ENCODE measurements at places on chromosomes 2 and 18. TPM values are rescaled to one million over a fixed set of nuclear protein-coding genes. Genes with fewer than 3 reads are reported as not detected.

DNA sequence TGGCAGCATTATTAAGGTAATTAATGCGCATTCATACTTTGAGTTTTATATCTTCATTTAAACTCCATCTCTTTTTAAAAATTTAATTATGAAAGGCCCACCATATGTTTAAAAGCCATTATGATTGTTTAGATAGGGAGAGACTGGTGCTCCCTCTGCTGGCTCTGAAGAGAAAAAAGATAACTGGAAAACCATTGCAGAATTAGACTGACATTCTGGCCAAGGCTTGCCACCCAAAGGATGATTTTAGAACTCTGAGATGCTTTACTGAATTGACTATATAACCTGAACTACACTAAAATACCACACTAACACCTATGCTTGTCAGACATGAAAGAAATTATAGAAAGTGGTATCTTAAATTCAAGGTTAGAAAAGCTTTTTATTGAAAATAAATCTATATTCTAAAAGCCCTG, 127.6 kb upstream of the SPOPL start:
- no peaks in the 10 kb centered on the region for H3K4me1 ChIP-seq
- no peak overlapping the region for H3K27ac ChIP-seq
- no peaks in the 10 kb centered on the region for H3K27me3 ChIP-seq
- no peak overlapping the region for H3K4me3 ChIP-seq

DNA sequence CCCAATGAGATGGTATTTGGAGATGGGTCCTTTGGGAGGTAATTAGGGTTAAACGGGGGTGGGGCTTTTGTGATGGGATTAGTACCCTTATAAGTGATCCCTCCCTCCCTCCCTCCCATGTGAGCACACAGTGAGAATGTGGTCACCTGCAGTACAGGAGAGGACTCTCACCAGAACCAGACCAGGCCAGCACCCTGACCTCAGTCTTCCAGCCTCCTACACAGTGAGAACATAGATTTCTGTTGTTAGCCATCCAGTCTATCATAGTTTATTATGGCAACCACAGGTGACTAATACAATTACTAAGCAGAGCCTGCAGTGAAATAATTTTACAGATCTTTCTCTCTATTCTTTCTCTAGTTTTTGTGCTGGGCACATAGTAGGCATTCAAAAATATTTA, 137.7 kb upstream of the PKDCC start:
- peaks cover 11% of the 10 kb centered on the region for H3K27me3 ChIP-seq
- H3K36me3 ChIP-seq: no peaks in the 10 kb centered on the region
- H3K4me1 ChIP-seq: peaks cover 7% of the 10 kb centered on the region
- no peak overlapping the region for H3K4me3 ChIP-seq

DNA sequence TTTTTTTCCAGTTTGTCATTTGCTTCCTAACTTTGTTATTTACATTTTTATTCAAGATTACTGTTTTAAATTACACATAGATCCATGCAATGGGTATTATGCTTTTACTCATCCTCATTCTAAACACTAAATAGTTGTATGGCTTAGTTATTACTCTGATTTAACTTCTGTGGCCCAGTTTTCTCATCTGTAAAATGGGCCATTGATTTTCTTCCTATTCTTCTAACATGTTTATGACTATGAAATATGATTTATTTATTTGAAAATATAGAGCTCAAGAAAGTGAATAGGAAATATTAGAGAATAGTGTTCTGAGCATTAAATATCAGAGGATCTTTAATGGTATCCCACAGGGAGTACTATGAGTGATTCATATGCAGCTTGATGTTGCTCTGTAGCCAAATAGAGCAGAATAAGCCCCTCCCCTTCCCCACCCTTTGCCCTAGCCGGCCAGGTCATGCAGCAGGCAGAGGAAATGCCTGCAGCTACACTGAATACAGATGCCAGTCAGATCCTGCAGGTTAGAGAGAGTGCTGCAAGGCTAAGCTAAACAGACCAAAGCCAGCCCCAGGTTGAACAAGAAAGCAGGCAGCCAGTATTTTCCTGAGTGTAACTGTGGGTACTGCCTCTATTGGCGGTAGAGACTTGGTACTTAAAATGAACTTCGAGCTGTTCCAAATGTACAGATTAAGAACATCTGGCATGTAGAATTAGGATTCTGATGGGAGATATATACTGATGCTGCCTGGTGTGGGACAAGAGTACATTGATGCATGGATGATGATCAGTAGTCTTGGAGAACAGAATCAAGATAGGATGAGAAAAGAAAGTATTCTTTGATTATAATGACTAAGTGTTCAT, 11.7 kb upstream of the ACYP2 start:
- peak overlapping the region; percentile 10 for H3K27ac ChIP-seq
- H3K27me3 ChIP-seq: no peaks in the 10 kb centered on the region
- H3K4me3 ChIP-seq: peak overlapping the region; percentile 10
- no peaks in the 10 kb centered on the region for H3K36me3 ChIP-seq
- DNase-seq: peak; percentile 34

GRCh38 chr2:86022661-86023365, 82.9 kb downstream of the POLR1A start:
- DNase-seq: no peak
- H3K27ac ChIP-seq: no peak overlapping the region
- H3K27me3 ChIP-seq: no peaks in the 10 kb centered on the region
- peaks cover 6% of the 10 kb centered on the region for H3K4me1 ChIP-seq
- H3K4me3 ChIP-seq: no peak overlapping the region

The LINC00305 gene
- not detected for total RNA-seq

DNA sequence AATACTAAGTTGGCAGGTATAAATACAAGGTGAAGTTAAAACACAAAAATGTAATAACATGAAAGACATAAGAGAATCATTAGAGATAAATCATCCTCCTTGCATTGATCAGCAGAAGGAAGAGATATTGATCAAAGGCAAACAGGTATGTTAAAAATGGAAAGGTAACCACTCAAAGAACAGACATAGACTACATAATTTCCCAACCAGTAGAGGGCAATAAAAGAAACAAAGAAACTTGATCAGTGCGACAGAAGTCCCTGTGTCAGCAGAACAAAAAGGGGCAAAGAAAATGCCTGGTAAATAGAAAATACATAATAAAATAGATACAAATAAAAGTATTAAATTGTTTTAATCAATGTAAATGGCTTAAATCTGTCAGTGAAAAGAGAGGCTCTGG, 53.6 kb downstream of the FAM228A start:
- DNase-seq: no peak
- H3K27me3 ChIP-seq: no peaks in the 10 kb centered on the region
- H3K27ac ChIP-seq: no peak overlapping the region

The FIGN gene
- total RNA-seq: not detected

The BOLL gene
- not detected for total RNA-seq

DNA sequence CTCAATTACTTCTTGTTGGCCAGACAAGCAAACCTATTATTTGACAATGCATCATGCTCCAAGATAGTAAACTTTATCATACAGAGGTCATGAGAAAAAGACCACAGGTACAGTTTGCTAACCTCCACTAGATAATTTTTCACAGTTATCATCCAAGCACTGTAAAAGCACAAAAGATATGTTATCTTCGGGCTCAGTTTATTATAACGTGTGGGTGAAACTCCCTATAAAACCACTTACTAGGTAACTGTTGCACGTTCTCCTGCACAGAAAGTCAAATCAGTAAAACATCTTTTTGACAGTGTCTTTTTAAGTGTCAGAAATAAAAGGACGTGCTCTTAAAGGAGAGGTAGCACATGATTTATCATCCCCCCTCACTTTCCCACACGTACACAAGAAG, 94.7 kb upstream of the BCL11A start:
- peaks cover 14% of the 10 kb centered on the region for H3K27me3 ChIP-seq
- DNase-seq: no peak
- H3K36me3 ChIP-seq: no peaks in the 10 kb centered on the region
- H3K4me3 ChIP-seq: no peak overlapping the region
- H3K4me1 ChIP-seq: no peaks in the 10 kb centered on the region

GRCh38 chr18:62521593-62521992, 1.2 kb upstream of the ZCCHC2 start:
- peaks cover 25% of the 10 kb centered on the region for H3K4me1 ChIP-seq
- H3K27ac ChIP-seq: peak overlapping the region; percentile 98
- no peaks in the 10 kb centered on the region for H3K36me3 ChIP-seq
- H3K4me3 ChIP-seq: peak overlapping the region; percentile 83
- DNase-seq: no peak
- no peaks in the 10 kb centered on the region for H3K27me3 ChIP-seq

The ANKRD23 gene
- 1.4 TPM for total RNA-seq

GRCh38 chr2:196533772-196534397, 105.6 kb upstream of the CCDC150 start:
- no peaks in the 10 kb centered on the region for H3K36me3 ChIP-seq
- no peak overlapping the region for H3K27ac ChIP-seq
- H3K4me3 ChIP-seq: no peak overlapping the region
- no peaks in the 10 kb centered on the region for H3K4me1 ChIP-seq

DNA sequence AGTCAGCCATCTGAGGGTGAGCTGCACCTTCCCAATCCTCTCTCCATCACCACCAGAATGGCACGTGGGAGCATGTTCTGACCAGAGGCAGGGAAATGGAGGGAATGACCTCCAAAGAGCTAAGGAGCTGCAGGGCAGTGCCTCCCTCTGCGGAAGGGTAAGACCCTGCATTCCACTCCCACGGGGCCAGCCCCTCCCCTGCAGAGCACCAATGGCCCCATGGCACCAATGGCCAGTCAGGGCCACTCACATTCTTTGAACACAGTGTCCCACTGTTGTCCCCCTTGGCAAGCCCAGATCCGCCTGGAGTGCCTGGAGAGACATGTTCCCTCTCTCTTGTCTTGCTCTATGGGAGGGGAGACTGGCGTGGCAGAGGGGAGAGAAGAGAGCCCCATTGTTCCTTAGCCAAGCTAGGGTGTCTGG, 164.4 kb downstream of the TNS1 start:
- no peak overlapping the region for H3K27ac ChIP-seq
- H3K27me3 ChIP-seq: no peaks in the 10 kb centered on the region
- H3K4me1 ChIP-seq: peaks cover 4% of the 10 kb centered on the region
- no peaks in the 10 kb centered on the region for H3K36me3 ChIP-seq
- no peak overlapping the region for H3K4me3 ChIP-seq

- no peak overlapping the region for H3K4me3 ChIP-seq
- DNase-seq: no peak
- H3K36me3 ChIP-seq: no peaks in the 10 kb centered on the region
- 0 out of 2 replicates have a peak, but pooled peaks cover 3% of the 10 kb centered on the region for H3K27me3 ChIP-seq
- H3K27ac ChIP-seq: no peak overlapping the region
- H3K4me1 ChIP-seq: peaks cover 30% of the 10 kb centered on the region
These were observed 75.1 kb downstream of the CTAGE1 start for GRCh38 chr18:22342625-22343024.

The MARCHF4 gene
- total RNA-seq: not detected

DNA sequence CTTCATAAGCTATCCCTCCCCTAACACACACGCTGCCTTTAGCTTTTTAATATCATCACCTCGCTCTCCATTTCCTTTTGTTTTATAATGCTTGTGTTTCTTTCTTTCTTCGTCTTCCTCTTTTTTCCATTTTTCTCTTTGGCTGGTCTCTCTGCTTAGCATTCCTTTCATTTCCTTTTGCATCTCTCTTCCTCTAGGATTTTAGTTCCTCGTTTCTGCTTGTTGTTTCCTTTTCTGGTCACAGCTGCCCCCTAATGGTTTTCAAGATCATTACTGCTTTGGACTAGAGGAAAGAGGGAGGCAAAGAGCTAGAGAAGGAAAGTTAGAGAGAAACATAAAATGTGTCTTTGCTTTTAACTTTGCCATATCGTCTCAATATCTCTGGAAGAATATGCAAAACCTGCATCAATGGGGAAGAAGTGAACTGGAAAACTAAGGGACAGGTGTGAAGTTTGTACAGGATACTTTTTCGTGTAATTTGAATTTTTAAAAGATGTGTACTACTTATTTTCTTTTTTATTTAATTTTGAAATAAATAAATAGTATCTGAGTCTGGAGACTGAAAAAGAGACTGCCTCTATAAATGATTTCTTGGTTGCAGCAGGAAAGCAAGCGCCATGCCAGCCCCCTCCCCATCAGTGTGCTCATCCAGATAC, 6.3 kb upstream of the NRP2 start:
- H3K27ac ChIP-seq: no peak overlapping the region
- H3K27me3 ChIP-seq: no peaks in the 10 kb centered on the region
- H3K36me3 ChIP-seq: no peaks in the 10 kb centered on the region

- no peaks in the 10 kb centered on the region for H3K27me3 ChIP-seq
- no peak for DNase-seq
- H3K27ac ChIP-seq: no peak overlapping the region
- H3K36me3 ChIP-seq: no peaks in the 10 kb centered on the region
These were observed 223.7 kb upstream of the SMAD7 start for GRCh38 chr18:49174478-49174877.

GRCh38 chr2:46353509-46353908, 56.3 kb downstream of the EPAS1 start:
- no peaks in the 10 kb centered on the region for H3K4me1 ChIP-seq
- H3K27ac ChIP-seq: no peak overlapping the region
- H3K36me3 ChIP-seq: 0 out of 2 replicates have a peak, but pooled peaks cover 2% of the 10 kb centered on the region
- DNase-seq: no peak

DNA sequence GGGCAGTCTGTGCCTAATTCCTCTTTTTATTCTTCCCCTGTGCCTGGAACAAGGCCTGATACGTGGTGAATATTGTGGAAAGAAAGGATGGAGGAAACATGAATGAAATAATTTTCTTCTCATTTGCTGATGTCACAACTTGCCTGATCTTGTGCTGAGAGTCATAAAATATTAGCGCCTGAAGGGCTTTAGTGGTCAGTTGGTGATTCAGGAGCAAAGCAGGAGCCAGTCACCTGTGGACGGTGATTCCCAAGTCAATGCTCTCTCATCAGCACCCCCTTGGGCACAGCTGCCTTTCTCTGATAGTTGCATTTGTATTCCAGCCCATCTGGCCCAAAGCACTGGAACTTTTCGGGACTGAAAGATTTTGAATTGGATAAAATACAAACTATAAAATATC, 502.6 kb upstream of the RAB12 start:
- H3K36me3 ChIP-seq: no peaks in the 10 kb centered on the region
- no peak for DNase-seq
- H3K27me3 ChIP-seq: no peaks in the 10 kb centered on the region
- H3K27ac ChIP-seq: no peak overlapping the region
- H3K4me1 ChIP-seq: no peaks in the 10 kb centered on the region

GRCh38 chr2:159032146-159032545, 63.7 kb downstream of the TANC1 start:
- H3K27ac ChIP-seq: no peak overlapping the region
- H3K27me3 ChIP-seq: no peaks in the 10 kb centered on the region
- H3K4me3 ChIP-seq: no peak overlapping the region
- no peak for DNase-seq

GRCh38 chr2:105746177-105747080, 1.7 kb downstream of the NCK2 start:
- DNase-seq: no peak
- peaks cover 6% of the 10 kb centered on the region for H3K4me1 ChIP-seq
- no peaks in the 10 kb centered on the region for H3K27me3 ChIP-seq
- H3K27ac ChIP-seq: no peak overlapping the region
- H3K4me3 ChIP-seq: peak overlapping the region; percentile 75

DNA sequence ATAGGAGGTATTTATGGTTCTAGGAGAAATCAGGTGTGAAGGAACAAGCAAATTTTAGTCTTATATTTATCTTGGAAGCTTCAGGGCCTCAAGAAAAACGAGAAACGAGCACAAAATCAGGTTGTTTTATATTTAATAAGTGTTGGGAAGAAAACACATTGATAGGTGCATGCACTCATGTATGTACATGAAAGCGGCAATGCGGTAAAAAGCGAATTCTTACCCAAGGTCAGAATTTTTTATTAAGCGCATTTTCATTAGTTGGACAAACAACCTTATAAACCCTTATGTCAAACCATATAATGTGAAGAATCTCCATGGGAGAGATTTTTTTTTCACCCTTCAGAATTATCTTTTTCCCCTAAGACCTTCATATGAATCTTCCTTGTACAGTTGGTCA, 25.4 kb downstream of the SLC66A3 start:
- no peak for DNase-seq
- peaks cover 5% of the 10 kb centered on the region for H3K36me3 ChIP-seq
- no peaks in the 10 kb centered on the region for H3K27me3 ChIP-seq
- no peak overlapping the region for H3K4me3 ChIP-seq
